ENCODE measurements at places on chromosomes 5 and 9. TPM values are rescaled to one million over a fixed set of nuclear protein-coding genes. Genes with fewer than 3 reads are reported as not detected.
A peak's percentile ranks its signal among the peaks of the same experiment; 100 is the strongest.

GRCh38 chr9:33162721-33163311, 4.3 kb downstream of the B4GALT1 start:
- H3K27ac ChIP-seq = peak overlapping the region; percentile 97
- no peaks in the 10 kb centered on the region for H3K27me3 ChIP-seq
- H3K4me3 ChIP-seq = peak overlapping the region; percentile 28
- peaks cover 19% of the 10 kb centered on the region for H3K36me3 ChIP-seq
- peaks cover 74% of the 10 kb centered on the region for H3K4me1 ChIP-seq

- no peaks in the 10 kb centered on the region for H3K36me3 ChIP-seq
- no peaks in the 10 kb centered on the region for H3K4me1 ChIP-seq
- H3K27me3 ChIP-seq = no peaks in the 10 kb centered on the region
- no peak overlapping the region for H3K4me3 ChIP-seq
Measured at GRCh38 chr5:143877196-143877595, 65.2 kb downstream of the HMHB1 start.

GRCh38 chr5:122126756-122127321, 2.5 kb upstream of the ZNF474 start:
- H3K27ac ChIP-seq = no peak overlapping the region
- H3K4me3 ChIP-seq = no peak overlapping the region
- no peaks in the 10 kb centered on the region for H3K4me1 ChIP-seq
- peaks cover 4% of the 10 kb centered on the region for H3K27me3 ChIP-seq

DNA sequence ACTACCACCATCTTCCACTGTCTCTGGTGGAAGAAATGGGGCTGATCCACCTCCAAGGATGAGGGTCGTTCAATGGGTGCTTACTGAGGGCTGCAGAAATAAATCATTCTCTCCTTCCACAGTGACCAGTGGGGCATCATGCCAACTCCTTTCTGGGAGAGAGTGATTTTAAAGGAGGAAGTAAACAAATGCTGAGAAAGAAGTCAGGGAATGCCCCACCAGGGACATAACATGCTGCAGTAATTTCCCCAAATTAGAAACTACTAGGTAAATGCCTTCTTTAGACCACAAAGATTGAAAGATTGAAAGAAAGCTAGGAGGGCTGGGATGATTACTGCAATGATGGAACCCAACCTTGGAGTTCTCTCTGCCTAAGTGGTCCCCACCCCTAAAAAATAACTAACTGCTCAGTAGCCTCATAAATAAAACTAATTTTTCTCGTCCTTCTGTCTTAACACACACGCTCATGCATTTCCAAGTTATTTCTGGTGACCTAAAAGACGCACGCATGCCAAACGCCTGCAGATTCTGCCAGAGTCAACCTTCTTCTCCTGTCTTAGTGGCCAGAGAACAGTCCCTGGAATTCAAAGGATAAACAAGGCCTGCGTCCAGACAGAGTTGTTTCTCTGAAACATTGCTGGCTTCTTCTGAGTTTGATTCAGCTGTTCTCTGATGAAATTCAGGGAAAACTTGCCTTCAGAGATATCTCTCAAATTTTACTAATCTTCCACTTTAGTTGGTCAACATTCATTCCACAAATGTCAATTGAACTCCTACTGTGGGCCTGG, 250.0 kb downstream of the NR3C1 start:
- H3K4me3 ChIP-seq = no peak overlapping the region
- H3K36me3 ChIP-seq = peaks cover 5% of the 10 kb centered on the region
- DNase-seq = no peak

DNA sequence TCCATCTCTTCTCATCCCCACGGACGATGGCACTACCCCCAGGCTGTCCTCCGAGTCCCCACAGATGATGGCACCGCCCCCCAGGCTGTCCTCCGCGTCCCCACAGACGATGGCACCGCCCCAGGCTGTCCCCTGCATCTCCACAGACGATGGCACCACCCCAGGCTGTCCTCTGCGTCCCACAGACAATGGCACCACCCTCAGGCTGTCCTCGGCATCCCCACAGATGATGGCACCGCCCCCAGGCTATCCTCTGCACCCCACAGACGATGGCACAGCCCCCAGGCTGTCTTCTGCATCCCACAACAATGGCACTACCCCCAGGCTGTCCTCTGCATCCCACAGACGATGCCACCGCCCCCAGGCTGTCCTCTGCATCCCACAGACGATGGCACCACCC, 57.4 kb upstream of the PTCH1 start:
- peaks cover 25% of the 10 kb centered on the region for H3K27me3 ChIP-seq
- H3K27ac ChIP-seq = no peak overlapping the region
- no peak overlapping the region for H3K4me3 ChIP-seq
- no peaks in the 10 kb centered on the region for H3K36me3 ChIP-seq
- peak; percentile 40 for DNase-seq

- H3K36me3 ChIP-seq = no peaks in the 10 kb centered on the region
- H3K27me3 ChIP-seq = no peaks in the 10 kb centered on the region
- H3K4me1 ChIP-seq = no peaks in the 10 kb centered on the region
- no peak overlapping the region for H3K27ac ChIP-seq
Measured at GRCh38 chr5:149450199-149450598, 71.1 kb upstream of the IL17B start.

DNA sequence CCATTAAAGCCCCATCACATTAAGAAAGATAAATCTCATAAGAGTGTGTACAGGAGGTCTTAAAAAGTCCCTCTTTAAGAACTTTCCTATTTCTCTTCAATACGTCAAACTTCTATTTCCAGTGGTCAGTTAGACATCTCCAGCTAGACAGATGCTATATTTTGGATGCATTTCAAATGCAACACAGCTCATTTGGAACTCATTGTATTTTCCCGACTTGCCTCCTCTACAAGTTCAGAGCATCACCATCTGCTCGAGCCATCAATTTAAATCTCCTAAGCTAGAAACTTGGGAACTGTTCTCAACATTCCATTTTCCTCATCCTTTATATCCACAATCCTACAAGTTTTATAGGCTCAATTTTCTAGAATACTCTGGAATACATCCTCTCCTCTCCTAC, 3.2 kb upstream of the UHRF2 start:
- no peak for DNase-seq
- H3K36me3 ChIP-seq = peaks cover 8% of the 10 kb centered on the region
- no peak overlapping the region for H3K4me3 ChIP-seq
- H3K27me3 ChIP-seq = no peaks in the 10 kb centered on the region
- H3K4me1 ChIP-seq = peaks cover 3% of the 10 kb centered on the region

DNA sequence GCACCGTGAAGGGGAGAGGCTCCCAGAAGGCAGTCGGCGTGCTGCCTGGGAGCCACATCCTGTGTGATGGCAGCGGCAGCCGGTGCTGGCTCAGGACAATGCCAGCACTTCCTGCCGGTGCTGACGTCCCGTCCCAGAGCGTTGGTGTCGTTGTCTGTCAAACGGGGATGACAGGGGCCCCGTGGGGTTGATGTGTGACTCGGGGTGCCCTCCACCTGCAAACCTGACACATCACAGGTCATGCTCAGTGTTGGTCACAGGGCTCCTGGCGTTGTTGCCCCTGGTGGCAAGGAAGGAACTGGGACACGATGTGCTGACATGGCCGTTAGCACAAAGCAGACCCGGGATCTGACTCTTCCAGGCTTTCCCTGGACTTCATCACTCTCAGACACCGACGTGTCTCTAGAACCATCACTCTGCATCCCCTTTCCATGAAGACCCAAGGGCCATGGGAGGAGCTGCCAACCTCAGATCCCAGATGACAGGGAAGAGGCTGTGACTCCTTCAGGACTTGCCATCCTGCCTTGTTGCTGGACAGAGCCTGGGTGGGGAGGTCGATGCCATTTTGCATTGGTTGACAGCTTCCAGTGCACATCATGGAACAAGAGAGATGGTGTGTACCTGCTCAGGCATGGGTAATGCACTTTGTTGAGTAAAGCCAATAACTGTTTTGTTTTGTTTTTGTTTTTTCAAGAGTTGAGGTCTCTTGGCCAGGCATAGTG, 21.5 kb downstream of the PLPP7 start:
- peak overlapping the region; percentile 25 for H3K27ac ChIP-seq
- no peaks in the 10 kb centered on the region for H3K36me3 ChIP-seq
- H3K27me3 ChIP-seq = peaks cover 2% of the 10 kb centered on the region
- H3K4me3 ChIP-seq = peak overlapping the region; percentile 35
- peaks cover 10% of the 10 kb centered on the region for H3K4me1 ChIP-seq

GRCh38 chr5:61299261-61299681, 32.8 kb upstream of the ZSWIM6 start:
- no peaks in the 10 kb centered on the region for H3K27me3 ChIP-seq
- H3K4me1 ChIP-seq = peaks cover 4% of the 10 kb centered on the region
- H3K27ac ChIP-seq = no peak overlapping the region
- no peak for DNase-seq
- H3K36me3 ChIP-seq = no peaks in the 10 kb centered on the region

DNA sequence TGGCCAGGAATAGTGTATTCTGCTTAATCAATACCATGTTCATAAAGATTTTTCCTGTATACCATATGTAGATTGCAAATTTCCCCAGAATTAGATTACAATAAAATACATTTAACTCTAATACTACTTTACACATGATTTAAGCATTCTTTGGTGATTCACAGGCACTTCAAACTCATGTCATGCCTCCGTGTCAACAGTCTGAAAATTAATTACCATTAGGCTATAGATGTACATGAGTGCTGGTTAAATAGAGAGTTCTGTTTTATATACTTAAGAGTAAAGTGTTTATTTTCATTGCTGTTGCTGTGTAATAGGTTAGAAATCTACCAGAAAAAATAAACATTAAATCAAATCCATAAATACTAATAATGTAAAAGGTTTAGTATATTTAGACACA, 159.8 kb downstream of the ZSWIM6 start:
- H3K4me1 ChIP-seq = no peaks in the 10 kb centered on the region
- H3K27ac ChIP-seq = no peak overlapping the region
- no peak for DNase-seq

DNA sequence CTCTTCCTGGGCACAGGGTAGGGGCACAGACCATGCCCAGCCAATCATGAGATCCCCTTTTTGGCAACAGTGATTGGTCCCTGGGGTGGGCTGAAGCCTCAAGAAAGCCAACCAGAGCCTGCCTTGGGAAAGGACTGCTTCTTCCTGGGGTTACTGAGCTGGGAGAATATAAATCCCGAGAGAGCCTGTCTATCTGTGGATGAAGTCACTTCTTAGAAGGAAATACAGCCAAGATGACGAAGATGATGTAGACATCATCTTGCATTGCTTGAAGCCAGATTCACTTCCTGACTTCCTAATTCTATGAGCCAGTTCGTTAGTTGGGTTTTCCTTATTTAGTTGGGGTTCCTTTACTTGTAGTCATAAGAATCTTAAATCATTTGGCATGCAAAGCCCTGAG, 50.1 kb upstream of the PWWP2A start:
- no peak overlapping the region for H3K27ac ChIP-seq
- H3K4me1 ChIP-seq = no peaks in the 10 kb centered on the region
- H3K27me3 ChIP-seq = peaks cover 32% of the 10 kb centered on the region
- no peak overlapping the region for H3K4me3 ChIP-seq
- no peak for DNase-seq

DNA sequence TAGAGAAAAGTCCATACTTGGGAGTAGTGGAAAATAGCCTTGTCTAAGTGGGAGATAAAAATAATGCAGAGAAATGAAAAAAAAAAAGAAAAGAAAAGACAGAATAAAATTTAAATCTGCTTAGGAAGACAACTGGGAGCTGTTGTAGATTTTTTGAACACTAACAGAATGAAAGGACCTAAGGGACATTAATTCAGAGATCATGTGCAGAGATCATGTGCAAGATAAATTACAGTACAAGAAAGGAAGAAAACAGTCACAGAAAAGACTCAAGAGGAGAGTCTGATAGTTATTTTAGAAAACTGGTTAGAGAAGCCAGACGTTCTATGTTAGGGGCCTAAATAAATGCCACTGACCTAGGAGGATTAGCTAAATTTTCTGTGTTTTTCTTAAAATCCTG, 1226.8 kb upstream of the NUDT12 start:
- no peaks in the 10 kb centered on the region for H3K36me3 ChIP-seq
- H3K27ac ChIP-seq = no peak overlapping the region
- H3K4me3 ChIP-seq = no peak overlapping the region
- DNase-seq = no peak
- no peaks in the 10 kb centered on the region for H3K27me3 ChIP-seq
- no peaks in the 10 kb centered on the region for H3K4me1 ChIP-seq

- H3K4me1 ChIP-seq = peaks cover 5% of the 10 kb centered on the region
- peak; percentile 66 for DNase-seq
- H3K27me3 ChIP-seq = peaks cover 30% of the 10 kb centered on the region
- H3K36me3 ChIP-seq = no peaks in the 10 kb centered on the region
- H3K27ac ChIP-seq = no peak overlapping the region
Measured at GRCh38 chr5:135462304-135462703, 10.2 kb upstream of the TIFAB start.

- no peaks in the 10 kb centered on the region for H3K27me3 ChIP-seq
- H3K4me3 ChIP-seq = no peak overlapping the region
- DNase-seq = no peak
- H3K4me1 ChIP-seq = no peaks in the 10 kb centered on the region
- peaks cover 46% of the 10 kb centered on the region for H3K36me3 ChIP-seq
- no peak overlapping the region for H3K27ac ChIP-seq
Measured at GRCh38 chr5:116272281-116272941, 187.6 kb downstream of the COMMD10 start.

DNA sequence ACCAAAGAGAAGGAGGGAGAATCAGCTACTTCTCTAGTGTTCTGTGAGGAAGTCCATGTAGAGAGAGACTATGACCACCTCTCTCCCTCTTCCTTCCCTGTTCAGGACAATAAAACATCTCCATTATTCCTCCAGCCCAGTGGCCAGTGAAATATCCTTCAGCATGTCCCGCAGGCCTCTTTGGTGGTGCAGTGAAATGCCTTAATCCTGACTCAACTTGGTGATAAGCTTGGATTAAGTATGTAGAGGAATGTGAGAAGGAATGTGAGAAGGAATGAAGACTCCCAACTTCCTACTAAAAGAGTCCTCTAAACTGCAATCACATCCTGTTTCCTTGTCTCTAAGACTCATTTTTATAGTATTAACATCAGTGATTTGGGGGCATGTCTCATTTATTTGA, 167.3 kb downstream of the TRPM3 start:
- H3K36me3 ChIP-seq = no peaks in the 10 kb centered on the region
- H3K27ac ChIP-seq = no peak overlapping the region
- H3K27me3 ChIP-seq = peaks cover 2% of the 10 kb centered on the region
- no peak overlapping the region for H3K4me3 ChIP-seq

DNA sequence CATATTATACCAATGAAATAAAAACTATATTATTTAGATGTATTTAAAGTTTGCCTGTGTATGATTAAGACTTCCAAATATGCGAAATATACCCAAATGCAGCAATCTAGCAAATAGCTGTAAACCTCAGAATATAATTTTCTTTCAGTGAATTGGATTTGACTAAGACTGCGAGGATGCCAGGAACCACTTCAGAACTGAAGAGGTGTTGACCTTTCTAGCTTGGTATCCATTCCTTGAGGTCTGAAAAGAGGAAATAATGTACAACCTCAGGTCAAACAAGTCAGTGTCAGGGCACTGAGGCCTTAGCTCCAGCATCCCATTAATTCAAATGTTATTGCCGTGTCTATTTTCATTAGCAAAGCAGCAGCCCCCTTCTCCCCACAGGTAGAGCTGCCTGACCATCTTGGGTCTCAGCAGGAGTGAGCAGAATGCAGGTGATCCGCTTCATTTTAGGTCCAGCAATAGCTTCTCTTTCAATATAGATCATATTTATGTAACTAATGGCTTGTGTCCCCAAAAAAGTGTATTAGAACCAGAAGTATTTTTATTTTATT, 100.0 kb downstream of the KIAA1958 start:
- no peak overlapping the region for H3K27ac ChIP-seq
- H3K4me1 ChIP-seq = no peaks in the 10 kb centered on the region
- no peak overlapping the region for H3K4me3 ChIP-seq
- no peak for DNase-seq
- H3K36me3 ChIP-seq = no peaks in the 10 kb centered on the region

GRCh38 chr9:24436761-24437160, 108.9 kb downstream of the IZUMO3 start:
- H3K4me1 ChIP-seq = no peaks in the 10 kb centered on the region
- H3K27me3 ChIP-seq = no peaks in the 10 kb centered on the region
- H3K4me3 ChIP-seq = no peak overlapping the region
- H3K27ac ChIP-seq = no peak overlapping the region

The MLANA gene
- not detected for total RNA-seq

The BHMT2 gene
- not detected for total RNA-seq

The CCDC192 gene
- total RNA-seq = not detected

The DRD1 gene
- not detected for total RNA-seq

The SH3TC2 gene
- total RNA-seq = not detected

The SLC6A19 gene
- total RNA-seq = not detected

Measured in activated CD4-positive, alpha-beta memory T cell treated with anti-CD3 and anti-CD28 coated beads for 36 hours (primary cell).